T-cell (primary cell): ENCODE measurements at places on chromosomes 12 and 14. TPM values are rescaled to one million over a fixed set of nuclear protein-coding genes. Genes with fewer than 3 reads are reported as not detected.

DNA sequence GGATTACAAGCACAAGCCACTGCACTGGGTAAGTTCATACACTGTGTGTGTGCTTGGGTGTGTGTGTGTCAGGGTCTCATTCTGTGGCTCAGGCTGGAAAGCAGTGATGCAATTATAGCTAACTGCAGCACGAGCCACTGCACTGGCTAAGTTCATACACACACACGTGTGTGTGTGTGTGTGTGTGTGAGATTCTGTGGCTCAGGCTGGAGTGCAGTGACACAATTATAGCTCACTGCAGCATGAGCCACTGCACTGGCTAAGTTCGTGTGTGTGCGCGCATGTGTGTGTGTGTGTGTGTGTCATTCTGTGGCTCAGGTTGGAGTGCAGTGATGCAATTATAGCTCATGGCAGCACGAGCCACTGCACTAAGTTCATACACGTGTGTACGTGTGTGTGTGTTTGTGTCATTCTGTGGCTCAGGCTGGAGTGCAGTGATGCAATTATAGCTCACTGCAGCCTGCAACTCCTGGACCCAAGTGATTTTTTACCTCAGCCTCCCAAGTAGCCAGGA is 85.4 kb downstream of the HECTD1 start:
- H3K4me3 ChIP-seq: no peak overlapping the region
- H3K27me3 ChIP-seq: no peaks in the 10 kb centered on the region
- peaks cover 19% of the 10 kb centered on the region for H3K4me1 ChIP-seq
- DNase-seq: no peak
- H3K27ac ChIP-seq: no peak overlapping the region

DNA sequence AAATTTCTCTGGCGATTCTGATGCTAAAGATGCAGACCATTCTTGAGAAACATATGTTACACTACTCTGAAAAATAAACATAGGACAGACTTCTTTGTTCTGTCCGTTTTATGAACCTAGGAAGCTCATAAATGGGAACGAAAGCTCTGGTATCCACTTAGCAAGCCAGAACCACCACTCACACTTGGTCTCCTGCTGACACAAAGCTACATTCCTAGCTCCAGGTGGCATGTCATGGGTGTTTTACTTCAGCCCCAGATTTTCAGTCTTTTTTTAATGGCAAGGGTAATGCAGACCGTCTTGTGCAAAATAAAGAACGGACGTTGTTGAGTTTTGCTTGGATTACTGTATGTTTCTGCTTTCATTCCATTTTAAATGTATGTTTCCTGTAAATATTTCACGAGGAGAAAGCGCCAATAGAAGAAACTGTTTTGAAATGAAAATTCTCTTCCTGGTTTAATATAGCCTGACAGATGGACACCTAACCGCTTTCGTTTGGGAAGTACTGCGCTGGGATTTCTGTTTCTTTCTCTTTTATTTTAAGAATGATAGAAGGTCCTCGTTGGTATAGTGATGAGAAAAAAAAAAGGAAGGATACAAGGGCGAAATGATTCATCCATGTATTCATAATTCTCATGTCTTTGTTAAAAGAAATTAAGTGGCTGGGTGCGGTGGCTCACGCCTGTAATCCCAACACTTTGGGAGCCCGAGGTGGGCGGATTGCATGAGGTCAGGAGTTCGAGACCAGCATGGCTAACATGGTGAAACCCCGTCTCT is 871 bp upstream of the COQ5 start:
- no peak for DNase-seq
- H3K36me3 ChIP-seq: no peaks in the 10 kb centered on the region
- peak overlapping the region; percentile 96 for H3K4me3 ChIP-seq
- peak overlapping the region; percentile 83 for H3K27ac ChIP-seq

DNA sequence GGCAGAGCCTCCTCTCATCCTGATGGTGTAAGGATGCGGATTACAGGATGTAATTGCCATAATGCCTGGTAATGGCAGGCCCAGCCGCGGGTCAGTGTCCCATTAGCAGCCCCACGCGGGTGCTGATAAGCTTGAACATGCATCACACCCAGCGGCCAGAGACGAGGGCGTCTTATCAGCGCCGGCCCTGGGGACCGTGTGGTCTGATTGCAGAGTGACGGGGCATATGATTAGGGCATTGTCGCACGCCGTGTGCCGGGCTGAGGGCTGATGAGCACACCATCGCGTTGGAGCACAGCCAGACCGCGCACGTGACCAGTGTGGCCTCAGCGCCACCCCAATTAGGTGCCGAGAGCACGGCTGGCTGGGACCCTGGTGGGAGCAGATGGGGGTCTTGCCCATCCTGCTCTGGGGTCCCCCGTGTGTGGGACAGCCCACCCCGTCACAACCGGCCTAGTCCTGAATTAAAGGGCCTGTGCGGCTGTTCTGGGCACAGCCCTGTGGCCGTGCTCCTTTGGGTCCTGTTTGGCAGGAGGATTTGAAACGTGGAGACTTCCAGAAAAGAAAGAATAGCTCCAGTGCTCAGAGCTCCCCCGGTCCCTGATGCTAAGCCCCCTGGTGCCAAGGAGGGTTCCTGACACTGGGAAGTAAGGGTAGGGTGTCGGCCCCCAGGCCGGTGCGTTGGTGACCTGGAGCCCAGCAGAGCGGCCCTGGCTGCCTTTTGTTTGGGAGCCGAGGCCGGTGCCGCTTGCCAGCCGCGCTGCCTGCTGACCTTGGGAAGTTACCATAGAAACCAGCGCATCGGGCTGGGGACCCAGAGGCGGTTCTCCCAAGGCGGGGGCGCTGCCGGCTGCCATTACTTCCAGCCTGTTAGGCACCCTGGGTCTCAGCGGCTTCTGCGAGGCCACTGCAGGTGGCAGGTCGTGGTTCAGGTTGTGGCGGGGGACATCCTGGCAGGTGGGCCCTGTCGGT is 20.7 kb downstream of the KIF26A start:
- no peaks in the 10 kb centered on the region for H3K27me3 ChIP-seq
- no peak for DNase-seq
- H3K27ac ChIP-seq: no peak overlapping the region
- no peaks in the 10 kb centered on the region for H3K36me3 ChIP-seq
- H3K4me1 ChIP-seq: no peaks in the 10 kb centered on the region

- no peak overlapping the region for H3K27ac ChIP-seq
- no peaks in the 10 kb centered on the region for H3K27me3 ChIP-seq
- no peaks in the 10 kb centered on the region for H3K36me3 ChIP-seq
Measured at GRCh38 chr12:26276709-26277108, 81.3 kb downstream of the SSPN start.

DNA sequence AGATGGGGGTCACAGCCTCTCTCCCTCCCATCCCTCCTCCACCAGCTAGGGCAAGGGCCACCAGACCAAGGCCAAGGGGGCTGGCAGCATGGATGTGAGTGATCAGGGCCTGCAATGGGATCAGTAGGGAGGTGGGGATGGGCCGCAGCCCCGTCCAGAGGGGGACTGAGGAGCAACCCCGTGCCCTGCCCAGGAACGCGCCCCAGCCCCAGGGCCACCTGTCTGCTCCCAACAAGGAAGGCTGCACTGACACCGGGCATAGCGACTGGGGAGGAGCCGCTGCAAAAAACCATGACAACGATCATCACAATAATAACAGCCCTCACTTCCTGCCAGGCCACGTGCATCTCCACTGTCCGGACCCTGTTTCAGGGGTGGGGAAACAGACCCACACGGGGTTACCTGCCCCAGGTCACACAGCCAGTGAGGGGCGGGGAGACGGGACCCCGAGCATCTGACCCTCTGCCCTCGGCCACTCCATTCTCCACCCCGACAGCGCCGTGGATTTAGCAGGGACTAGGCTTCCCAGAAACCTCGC is 24.3 kb downstream of the NCOR2 start:
- peaks cover 6% of the 10 kb centered on the region for H3K4me1 ChIP-seq
- H3K4me3 ChIP-seq: no peak overlapping the region
- H3K27ac ChIP-seq: no peak overlapping the region
- H3K27me3 ChIP-seq: peaks cover 3% of the 10 kb centered on the region
- H3K36me3 ChIP-seq: no peaks in the 10 kb centered on the region

- no peaks in the 10 kb centered on the region for H3K4me1 ChIP-seq
- H3K36me3 ChIP-seq: peaks cover 3% of the 10 kb centered on the region
- no peak overlapping the region for H3K4me3 ChIP-seq
- DNase-seq: no peak
Measured at GRCh38 chr14:54985156-54985555, 41.7 kb downstream of the WDHD1 start.

DNA sequence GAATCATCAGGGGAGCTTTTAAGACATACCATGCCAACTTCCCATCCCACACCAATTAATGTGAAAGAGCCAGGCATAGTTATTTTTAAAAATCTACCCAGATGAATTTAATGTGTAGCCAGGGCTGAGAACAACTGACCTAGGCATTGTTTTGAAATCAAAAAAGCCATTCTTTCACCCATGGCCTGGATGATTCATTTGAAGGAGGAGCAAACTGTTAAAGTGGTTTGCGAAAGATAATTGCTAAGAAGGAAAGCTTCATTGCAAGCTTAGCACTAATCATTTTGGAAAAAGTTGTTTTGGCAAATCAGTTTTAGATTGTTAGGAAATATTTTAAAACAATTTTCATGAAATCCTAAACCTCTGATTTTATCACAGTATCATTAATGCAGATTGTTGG is 2.1 kb upstream of the GTSF1 start:
- H3K36me3 ChIP-seq: no peaks in the 10 kb centered on the region
- H3K4me3 ChIP-seq: no peak overlapping the region
- H3K27me3 ChIP-seq: peaks cover 7% of the 10 kb centered on the region
- H3K27ac ChIP-seq: no peak overlapping the region
- DNase-seq: no peak

GRCh38 chr12:110636516-110636915 is 22.6 kb downstream of the TCTN1 start:
- peaks cover 3% of the 10 kb centered on the region for H3K4me1 ChIP-seq
- H3K27ac ChIP-seq: no peak overlapping the region
- H3K4me3 ChIP-seq: no peak overlapping the region
- no peak for DNase-seq
- H3K36me3 ChIP-seq: no peaks in the 10 kb centered on the region
- no peaks in the 10 kb centered on the region for H3K27me3 ChIP-seq

DNA sequence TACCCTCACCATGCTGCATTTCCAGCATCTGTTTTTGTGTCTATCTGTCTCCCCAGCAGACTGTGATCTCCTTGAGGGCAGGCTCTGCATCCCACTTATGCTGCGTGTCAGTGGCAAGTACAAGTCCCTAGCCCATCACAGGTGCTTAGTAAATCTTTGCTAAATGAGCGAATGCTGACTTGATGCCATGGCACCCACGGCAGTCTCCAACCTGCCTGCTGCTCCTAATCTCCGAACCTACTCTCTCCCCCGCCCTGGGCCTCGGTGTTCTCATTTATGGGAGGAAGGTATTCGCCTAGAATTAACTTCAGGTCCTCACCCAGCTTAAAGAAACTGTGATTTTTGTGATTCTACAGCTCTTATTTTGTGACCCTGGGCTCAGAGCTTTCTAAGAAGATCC is 109.9 kb downstream of the PRMT8 start:
- no peak overlapping the region for H3K27ac ChIP-seq
- H3K36me3 ChIP-seq: no peaks in the 10 kb centered on the region
- H3K27me3 ChIP-seq: no peaks in the 10 kb centered on the region
- H3K4me1 ChIP-seq: no peaks in the 10 kb centered on the region

DNA sequence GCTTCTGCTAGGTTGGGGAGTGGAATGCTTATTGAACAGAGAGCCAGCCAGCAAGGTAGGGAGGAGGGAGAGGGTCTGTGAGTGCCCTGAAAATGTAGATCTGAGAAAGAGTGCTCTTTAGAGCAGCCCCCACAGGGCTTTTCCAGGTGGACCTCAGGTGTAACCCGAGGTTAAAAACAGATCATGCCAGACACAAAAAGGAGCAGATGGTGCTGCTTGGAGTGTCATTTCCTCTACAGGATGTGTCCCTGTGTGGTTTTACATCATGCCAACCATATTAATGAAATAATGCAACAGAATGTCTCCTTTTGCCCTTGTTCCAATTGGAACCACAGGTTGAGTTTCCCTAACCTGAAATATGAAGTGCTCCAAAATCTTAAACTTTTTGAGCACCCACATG is 6.4 kb downstream of the SUSD6 start:
- peak overlapping the region; percentile 86 for H3K27ac ChIP-seq
- H3K27me3 ChIP-seq: no peaks in the 10 kb centered on the region
- H3K4me3 ChIP-seq: no peak overlapping the region
- H3K4me1 ChIP-seq: peaks cover 66% of the 10 kb centered on the region
- DNase-seq: peak; percentile 42

DNA sequence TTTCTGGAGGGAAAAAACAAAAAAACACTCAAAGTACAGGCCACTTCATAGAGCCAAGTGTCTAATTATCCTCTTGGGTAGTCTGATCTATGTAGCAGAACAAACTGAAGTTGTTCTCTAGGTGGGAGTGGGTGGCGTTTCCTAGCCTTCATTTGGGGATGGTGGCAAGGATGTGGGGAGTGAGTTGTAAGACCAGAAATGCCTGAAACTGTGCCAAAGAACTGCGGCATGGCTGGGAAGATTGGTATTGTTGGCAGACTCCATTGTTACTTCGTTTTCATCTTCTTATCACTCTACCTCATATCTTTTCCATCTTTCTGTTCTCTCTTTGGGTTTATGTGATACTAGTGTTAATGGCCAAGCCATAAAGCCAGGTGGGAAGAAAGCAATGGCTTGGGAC is 177.3 kb upstream of the DDHD1 start:
- no peak for DNase-seq
- H3K4me3 ChIP-seq: no peak overlapping the region
- H3K27ac ChIP-seq: no peak overlapping the region
- H3K36me3 ChIP-seq: no peaks in the 10 kb centered on the region
- no peaks in the 10 kb centered on the region for H3K27me3 ChIP-seq

- H3K4me1 ChIP-seq: no peaks in the 10 kb centered on the region
- no peak overlapping the region for H3K4me3 ChIP-seq
- H3K27ac ChIP-seq: no peak overlapping the region
- no peak for DNase-seq
- H3K27me3 ChIP-seq: peaks cover 2% of the 10 kb centered on the region
Measured at GRCh38 chr14:54785136-54785777, 117.4 kb downstream of the GCH1 start.

DNA sequence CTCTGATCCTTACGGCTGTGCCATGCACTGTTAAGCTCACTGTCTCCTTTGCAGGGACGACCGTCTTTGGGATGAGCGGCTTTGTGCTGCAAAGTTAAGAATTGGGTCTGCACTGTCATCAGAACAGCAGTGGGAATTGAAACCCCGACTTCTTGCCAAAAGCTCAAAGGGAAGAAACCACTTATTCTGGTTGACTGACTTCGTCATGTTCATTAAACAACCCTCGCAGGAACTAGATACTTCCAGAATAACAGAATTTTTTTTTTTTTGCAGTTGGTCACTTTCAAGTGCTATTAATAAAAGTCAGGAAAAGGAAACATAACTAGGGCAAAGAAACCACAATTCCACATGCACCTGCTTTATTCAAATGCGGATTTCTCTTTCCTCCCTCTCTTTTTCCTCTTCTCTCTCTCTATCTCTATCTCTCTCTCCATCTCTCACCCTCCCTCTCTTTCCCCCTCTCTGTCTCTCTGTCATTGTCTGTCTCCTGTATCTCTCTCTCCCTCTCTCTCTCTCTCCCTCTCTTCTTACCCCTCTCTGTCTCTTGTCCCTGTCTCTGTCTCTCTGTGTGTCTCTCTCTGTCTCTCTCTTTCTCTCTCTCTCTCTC is 12.3 kb upstream of the GLT1D1 start:
- DNase-seq: no peak
- no peaks in the 10 kb centered on the region for H3K4me1 ChIP-seq
- H3K27ac ChIP-seq: no peak overlapping the region
- no peaks in the 10 kb centered on the region for H3K27me3 ChIP-seq
- no peaks in the 10 kb centered on the region for H3K36me3 ChIP-seq

RNU4-1 gene
- total RNA-seq: 1,563 TPM

KRT71 gene
- total RNA-seq: not detected

COA8 gene
- 17.7 TPM for total RNA-seq

EXOC3L4 gene
- not detected for total RNA-seq

SLC22A17 gene
- 19.0 TPM for total RNA-seq

WIF1 gene
- total RNA-seq: not detected

AKAP3 gene
- 7.9 TPM for total RNA-seq

CYP46A1 gene
- 0.10 TPM for total RNA-seq

KRT83 gene
- not detected for total RNA-seq
